ENCODE measurements at places on chromosomes 2 and 18.
A peak's percentile ranks its signal among the peaks of the same experiment; 100 is the strongest.

DNA sequence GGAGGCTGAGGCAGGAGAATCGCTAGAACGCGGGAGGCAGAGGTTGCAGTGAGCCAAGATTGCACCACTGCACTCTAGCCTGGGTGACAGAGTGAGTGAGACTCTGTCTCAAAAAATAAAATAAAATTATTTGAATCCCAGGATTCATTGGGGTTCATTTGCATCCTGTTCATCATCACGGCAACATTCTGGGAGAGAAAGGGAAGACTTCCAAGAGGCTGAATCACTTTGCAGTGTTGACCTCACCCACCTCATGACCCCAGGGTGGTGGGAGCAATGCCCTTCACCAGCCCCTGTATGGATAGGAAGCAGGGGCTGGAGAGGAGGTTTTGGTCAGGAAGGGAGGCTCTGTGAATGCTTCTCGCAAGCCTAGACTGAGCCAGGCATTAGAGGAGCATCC, 195.6 kb downstream of the CTIF start:
- no peak for DNase-seq

DNA sequence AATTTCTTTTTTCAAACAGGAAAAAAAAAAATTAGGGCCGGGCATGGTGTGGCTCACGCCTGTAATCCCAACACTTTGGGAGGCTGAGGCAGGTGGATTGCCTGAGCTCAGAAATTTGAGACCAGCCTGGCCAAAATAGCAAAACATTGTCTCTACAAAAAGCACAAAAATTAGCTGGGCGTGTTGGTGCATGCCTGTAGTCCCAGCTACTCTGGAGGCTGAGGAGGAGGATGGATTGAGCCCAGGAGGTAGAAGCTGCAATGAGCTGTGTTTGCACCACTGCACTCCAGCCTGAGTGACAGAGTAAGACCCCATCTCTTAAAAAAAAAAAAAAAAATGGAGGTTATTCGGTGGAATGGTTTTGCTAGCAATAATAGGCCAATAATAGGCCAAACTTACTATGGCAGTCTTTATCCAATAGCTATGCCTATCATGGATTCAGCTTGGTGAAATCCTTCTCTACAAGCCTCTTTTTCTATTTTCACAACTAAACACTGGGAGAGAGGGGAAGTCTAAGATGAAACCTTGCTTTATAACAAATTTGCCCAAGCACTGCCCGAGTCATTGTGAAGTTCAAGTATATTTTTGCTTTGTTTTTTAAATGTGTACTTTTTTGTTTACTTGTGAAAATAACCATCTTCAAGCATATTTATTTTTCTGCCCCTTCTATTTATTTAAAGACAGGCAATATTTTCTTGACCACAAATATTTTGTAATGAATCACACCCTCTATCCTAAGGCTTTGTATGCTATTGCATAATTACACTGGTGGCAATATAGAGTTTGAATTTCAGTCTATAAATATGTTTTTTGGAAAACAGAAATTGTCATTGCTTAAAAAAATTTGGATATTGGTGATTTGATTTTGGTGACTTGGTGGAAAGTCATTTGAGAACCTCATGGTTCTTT, 20.0 kb upstream of the KYNU start:
- DNase-seq: no peak

GRCh38 chr18:44123743-44124142, 556.9 kb upstream of the SETBP1 start:
- DNase-seq: no peak

GRCh38 chr2:235725016-235725489, 231.2 kb downstream of the AGAP1 start:
- DNase-seq: peak; percentile 71

DNA sequence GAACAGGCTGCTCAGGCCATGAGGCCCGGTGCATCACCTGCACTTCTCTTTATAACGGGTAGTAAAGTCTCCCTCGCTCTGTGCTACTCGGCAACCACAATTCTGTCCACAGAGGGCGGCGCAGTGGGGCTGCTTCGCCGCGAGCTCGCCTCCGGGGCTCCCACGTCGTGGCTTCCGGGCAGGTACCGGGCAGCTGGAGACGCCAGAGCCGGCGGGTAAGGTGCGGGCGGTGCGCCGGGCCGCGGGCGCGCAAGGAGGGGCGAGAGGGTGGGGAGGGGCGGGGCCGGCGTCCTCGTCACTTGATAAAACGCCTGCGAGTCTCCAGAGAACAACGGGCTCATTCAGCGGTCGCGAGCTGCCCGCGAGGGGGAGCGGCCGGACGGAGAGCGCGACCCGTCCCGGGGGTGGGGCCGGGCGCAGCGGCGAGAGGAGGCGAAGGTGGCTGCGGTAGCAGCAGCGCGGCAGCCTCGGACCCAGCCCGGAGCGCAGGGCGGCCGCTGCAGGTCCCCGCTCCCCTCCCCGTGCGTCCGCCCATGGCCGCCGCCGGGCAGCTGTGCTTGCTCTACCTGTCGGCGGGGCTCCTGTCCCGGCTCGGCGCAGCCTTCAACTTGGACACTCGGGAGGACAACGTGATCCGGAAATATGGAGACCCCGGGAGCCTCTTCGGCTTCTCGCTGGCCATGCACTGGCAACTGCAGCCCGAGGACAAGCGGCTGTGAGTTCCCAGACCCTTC, at the start of gene ITGA6:
TSS of gene ITGA6 (plus strand) at position 331 of the 734 bp plus-strand sequence.
- peak; percentile 23 for DNase-seq

DNA sequence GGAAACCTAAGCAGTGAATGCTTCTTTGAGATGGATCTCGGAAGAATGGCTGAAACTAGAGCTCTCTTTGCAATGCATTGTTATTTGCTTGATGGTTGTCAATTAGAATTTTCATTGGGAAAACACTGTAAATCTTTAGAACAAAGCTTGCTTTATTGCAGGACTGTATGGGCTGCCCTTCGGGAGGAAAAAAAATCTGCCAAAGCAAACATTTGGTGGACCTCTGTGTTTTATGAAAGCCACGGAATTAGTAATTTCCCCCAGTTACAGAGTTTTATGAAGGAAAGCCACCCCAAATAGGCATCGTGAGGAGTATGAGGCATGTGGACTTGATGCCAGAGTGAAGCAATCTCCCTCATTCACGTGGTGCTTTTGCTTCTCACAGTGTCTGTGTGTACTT, 33.5 kb downstream of the RHBDD1 start:
- DNase-seq: no peak

- DNase-seq: no peak
Measured at GRCh38 chr18:55927831-55928230, 339.8 kb upstream of the TCF4 start.

- DNase-seq: no peak
Measured at GRCh38 chr2:42614838-42615237, 46.4 kb downstream of the MTA3 start.

GRCh38 chr18:80009661-80010550, 21.5 kb upstream of the TXNL4A start:
- peak; percentile 92 for DNase-seq

DNA sequence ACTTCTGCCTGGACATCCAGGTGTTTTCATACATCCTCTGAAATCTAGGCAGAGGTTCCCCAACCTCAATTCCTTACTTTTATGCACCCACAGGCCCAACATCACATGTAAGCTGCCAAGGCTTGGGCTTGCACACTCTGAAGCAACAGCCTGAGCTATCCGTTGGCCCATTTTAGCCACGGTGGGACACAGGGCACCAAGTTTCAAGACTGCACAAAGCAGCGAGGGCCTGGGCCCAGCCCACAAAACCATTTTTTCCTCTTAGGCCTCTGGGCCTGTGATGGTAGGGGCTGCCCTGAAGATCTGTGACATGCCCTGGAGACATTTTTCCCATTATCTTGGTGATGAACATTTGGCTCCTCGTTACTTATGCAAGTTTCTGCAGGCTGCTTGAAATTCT, 5.9 kb downstream of the C2orf69 start:
- no peak for DNase-seq

DNA sequence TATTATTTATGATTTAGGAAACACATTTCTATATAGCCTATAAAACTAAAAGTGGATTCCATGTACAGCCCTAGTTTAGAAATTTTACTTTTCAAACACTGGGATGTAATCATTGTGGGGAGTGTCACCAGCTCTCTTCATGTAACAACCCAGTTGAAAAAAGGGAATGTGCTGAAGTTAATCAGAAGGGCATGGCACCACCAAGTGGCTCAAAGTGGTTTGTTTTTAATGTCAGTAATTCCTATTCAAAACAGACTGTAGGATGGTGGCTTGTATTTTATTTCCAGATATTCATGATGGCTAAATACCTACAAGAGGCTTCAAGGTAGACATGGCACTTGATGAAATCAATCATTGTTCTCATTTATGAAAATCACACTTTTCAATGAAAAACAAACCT, 58.1 kb upstream of the TMEM182 start:
- DNase-seq: no peak

GRCh38 chr2:182229297-182229696, 197.5 kb downstream of the PDE1A start:
- no peak for DNase-seq

DNA sequence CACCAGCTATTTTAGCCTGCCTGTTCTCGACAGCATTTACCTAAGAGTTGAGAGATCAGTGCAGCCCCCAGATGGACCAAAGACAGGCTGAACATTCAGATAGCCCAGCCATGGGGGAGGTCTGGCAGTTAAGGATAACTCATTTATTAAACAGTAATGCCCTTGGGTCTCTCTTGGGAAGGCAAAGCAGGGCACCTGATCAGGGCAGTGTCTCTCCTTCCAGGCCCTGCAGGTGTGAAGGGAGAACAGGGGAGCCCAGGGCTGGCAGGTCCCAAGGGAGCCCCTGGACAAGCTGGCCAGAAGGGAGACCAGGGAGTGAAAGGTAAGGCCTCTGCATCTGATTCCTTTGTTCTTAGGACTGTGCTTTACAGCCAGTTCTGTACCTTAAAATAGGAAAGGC, 49.6 kb downstream of the MARCO start:
- DNase-seq: no peak

DNA sequence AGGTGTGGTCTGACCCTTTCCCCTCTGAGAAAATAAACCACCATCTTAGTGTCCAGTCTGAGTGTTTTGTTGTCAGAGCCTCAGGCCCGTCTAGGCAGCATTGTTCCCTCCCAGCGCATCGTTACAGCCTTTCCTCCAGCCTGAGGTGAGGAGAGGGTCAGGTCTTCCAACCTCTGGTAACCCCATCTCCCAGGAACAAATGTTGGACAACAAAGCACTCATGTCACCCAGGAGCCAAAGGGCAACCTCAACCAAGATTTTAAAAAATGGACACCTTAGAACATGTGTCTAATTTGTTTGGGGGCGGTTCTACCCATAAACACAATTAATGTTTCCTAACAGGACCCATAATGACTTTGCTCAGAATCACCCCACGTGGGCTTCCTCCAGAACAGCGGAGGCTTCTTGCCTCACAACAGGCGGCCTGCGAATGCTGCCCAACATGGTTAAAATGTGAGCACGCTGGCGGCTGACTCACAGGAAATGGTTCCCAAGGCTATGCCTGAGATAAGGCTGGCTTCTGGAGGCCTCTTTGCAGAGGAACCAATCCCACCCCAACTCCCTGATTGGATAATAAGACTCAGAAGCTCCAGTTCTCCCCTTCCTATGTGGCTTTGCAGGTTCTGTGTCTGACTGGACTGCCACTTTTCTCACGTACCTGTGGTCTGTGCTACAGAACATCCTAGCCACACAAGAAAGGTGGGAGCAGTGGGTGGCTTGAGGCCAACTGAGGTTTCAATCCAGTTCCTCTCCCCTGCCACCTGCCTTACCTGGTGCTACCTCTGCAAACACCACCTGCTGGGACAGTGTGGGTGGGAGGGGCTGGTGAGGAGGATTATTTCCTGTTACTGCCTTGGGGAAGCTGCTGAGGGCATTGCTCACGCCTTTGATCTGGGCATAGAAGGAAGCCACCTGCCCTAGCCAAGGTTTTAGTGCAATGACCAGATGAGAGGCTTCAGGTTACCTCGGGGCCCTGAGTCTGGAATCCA, 108.8 kb downstream of the B3GNT2 start:
- peak; percentile 60 for DNase-seq

DNA sequence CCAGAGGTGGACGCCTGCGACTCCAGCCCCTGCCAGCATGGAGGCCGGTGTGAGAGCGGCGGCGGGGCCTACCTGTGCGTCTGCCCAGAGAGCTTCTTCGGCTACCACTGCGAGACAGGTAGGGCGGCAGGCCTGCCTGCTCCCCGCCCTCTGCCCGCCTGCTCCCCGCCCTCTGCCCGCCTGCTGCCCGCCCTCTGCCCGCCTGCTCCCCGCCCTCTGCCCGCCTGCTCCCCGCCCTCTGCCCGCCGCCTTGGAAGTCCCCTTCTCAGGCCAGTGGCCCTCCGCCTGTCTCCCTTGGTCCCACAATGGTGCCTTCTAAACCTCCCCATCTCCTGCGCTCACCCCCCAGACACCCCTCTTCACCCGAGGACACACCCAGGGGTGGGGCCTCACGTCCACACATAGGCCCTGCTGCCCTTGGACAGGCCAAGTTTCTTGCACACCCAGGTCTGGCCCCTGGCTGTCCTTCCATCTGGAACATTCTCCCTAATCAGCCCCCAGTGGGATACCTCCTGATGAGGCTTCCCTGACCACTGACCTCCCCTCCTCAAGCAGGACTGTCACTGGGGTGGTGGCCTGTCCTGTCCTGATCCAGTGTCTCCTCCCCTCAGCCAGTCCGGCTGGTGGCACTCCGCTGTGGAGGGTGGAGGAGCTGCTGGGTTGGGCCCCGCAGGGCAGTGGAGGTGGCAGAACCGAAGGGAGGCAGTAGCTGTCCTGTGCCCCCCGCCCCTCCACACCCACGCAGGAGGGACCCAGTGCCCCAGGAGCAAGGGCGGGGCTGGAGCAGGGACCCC, 37.9 kb downstream of the MTERF4 start:
- no peak for DNase-seq

DNA sequence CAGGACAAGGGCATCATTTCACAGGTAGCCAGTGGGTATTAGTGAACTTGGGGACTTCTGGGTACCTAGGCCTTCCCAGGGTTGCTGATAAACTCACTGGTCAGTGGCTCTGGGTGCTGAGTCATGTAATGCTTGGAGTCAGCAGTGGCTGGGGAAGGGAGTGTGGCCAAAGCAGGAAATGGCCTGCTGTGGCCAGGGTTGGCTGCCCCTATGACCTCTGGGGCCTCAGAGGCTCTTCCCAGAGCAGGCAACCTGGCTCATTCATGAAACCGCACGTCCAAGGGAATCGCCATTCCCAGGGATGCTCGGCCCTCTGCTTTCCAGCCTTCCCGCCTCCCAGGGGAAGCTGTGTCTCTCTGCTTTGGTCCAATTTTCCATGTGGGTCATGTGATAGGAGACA, 294.9 kb downstream of the DYSF start:
- peak; percentile 85 for DNase-seq

GRCh38 chr2:208982831-208983230, 441.0 kb upstream of the MAP2 start:
- no peak for DNase-seq

All from tibial artery (tissue), 4 donors.